ENCODE measurements at places on chromosomes 16 and 17.

DNA sequence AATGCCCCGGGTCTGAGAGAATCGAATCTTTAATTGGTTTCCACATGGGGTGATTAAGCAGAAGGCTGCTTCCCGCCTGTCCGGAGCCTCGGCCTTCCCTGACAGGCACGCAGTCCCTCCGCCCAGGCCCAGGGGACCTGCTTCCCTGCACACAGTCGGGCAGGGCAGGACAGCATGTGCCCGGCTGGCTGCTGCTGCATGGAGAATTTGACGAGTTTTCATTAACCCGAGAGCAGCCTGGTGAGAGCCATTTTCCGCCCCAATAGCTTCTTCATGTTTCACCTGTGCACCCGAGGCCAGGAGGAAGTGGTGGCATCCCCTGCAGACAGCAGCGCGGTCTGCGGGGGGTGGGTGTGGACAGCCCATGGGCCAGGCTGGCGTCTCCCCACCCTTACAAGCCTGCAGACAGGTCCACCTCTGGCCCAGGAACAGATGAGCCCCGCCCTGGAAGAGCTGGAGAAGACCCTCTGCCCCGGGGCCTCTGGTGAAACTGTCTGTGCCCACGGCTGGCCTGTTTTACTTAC, 67.0 kb downstream of the KLHDC4 start:
- no peak for DNase-seq

GRCh38 chr16:87550495-87550961, 51.8 kb upstream of the JPH3 start:
- no peak for DNase-seq

DNA sequence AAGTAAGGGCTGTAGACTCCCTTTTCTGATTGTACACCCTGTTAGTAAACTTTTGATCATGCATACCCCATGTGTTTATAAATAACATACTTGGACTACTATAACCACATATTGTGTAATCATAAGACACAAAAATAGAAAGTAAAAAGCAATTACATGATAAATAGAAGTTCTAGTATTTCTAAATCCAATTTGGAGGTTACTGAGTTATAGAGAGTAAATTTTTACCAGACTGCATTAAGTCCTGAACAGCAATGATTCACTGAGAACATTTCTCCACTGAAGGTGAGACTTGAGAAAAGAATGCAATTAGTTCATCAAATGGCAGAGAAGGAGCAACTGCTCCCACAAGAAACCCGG, 7.7 kb upstream of the TBKBP1 start:
- no peak for DNase-seq

DNA sequence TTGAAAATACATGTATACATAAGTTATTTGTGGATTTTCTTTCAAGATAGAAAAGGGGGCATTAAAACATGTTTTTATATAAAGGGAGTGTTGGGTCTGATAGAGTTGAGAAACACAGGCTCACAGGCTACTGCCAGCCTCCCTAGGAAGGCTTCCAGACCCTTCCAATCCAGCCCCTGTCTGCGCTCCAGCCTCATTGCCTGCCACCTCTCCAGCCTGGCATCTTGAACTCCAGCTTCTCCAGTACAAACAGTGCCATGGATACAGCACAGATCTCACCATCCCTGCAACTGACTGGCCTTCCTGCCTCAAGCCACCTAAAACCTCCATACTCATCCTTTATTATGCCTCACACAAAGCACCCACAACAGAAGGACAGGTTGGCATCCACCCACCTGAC, 40.7 kb downstream of the CCDC182 start:
- DNase-seq = no peak

GRCh38 chr16:71707199-71707598, 17.3 kb downstream of the PHLPP2 start:
- no peak for DNase-seq

GRCh38 chr17:66767154-66767933, 67.6 kb upstream of the CACNG5 start:
- no peak for DNase-seq

DNA sequence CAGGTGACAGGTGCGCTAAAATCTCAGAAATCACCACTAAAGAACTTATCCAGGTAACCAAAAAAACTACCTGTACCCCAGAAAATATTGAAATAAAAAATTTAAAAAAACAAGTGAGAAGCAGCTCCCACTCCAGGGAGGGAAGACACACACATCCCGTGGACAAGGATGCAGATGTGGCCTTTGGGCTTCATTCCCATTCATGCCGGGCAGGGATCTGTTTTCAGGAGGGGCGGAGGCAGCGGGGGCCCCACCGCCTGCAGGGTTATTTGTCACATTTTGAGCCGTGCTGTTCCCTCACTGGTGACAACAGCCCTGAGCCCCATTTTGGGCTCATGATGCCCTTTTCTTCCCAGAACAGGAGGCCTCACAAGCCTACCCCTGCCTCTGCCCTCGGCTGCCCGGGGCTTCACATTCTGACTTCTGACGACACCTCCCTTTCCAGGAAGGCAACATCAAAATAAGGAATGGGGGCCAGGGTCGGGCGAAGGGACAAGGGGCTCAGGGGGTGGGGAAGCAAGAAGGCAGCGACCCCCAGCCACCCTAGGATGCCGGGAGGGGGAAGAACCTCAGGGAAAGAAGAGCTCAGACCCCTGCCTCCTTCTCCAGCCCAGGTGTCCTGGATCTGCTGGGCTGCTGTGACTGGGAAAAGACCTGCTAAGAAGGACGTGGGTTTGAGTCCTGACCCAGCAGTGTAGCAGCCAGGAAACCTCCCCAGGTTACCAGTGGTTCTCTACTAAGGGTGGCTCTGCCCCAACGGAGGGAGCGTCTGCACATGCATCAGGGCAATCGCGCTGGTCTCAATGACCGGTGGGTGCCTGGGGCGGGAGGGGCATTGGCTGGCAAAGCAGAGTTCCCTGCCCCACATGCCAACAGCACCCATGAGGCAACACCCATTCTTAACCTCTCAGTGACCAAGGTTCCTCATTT, 2.3 kb upstream of the CD79B start:
- no peak for DNase-seq
